ENCODE measurements at places on chromosomes 12 and 14.

GRCh38 chr12:93591137-93591868 lies 18.8 kb downstream of the SOCS2 start:
- H3K4me3 ChIP-seq, result peak overlapping the region; percentile 85
- peaks cover 52% of the 10 kb centered on the region for H3K27me3 ChIP-seq
- H3K4me1 ChIP-seq, result peaks cover 30% of the 10 kb centered on the region
- H3K36me3 ChIP-seq, result no peaks in the 10 kb centered on the region

DNA sequence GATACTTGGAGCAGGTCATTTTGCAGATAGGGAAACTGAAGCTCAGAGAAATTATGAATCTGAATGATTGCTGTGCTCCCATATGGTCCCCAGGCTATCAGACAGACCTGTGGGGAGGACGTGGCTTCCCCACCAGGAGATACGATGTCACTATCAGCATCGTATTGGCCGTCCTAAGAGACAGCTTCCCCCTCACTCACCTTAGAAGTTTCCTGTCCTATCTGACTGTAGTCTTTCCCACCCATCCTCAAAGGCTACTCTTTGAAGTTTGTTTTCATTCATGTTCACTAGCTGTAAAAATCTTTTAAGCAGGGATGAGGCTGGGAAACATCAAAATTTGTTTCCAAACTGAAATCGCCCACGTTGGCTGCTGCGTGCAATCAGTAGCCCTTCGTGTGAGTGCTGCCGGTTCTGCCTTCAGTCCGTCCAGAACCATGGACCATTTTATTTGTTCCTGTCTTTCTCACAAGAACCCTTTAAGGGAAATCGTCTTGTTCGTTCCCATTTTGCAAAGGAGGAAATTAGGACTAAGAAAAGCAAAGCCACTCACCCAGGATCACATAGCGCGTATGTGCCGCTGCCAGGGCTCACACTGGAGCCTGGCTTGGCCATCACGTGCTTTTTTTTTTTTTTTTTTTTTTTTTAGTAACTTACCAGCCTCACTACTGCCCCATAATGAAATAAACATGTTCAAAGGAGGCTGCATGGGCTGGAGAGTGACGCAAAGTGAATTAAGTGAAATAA lies 1.0 kb upstream of the KDM2B start:
- no peak for DNase-seq
- H3K27me3 ChIP-seq, result no peaks in the 10 kb centered on the region
- peaks cover 11% of the 10 kb centered on the region for H3K36me3 ChIP-seq
- peak overlapping the region; percentile 99 for H3K27ac ChIP-seq
- H3K4me3 ChIP-seq, result peak overlapping the region; percentile 98

- no peak for DNase-seq
- peaks cover 4% of the 10 kb centered on the region for H3K4me1 ChIP-seq
- no peak overlapping the region for H3K4me3 ChIP-seq
- H3K36me3 ChIP-seq, result peaks cover 3% of the 10 kb centered on the region
- no peaks in the 10 kb centered on the region for H3K27me3 ChIP-seq
Measured at GRCh38 chr12:116026768-116027550, 250.5 kb downstream of the MED13L start.

DNA sequence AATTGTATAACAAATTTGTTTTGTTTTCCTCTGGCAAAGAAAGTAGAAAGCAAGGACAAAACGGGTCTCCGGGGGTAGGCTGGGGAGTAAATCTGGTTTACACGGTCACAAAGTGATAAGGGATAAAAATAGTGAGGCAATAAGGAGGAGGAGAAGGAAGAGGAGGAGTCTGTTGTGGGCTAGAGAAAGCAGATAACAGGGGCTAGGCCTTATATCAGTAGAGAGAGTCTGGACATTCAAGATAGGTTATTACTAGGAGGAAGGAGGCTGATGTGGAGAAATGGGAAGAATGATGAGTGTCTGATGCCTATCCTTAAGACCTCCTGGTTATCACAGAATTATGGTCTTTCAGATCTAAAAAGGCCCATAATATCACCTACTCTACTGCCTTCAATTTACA lies 83.2 kb upstream of the SSTR1 start:
- no peak overlapping the region for H3K4me3 ChIP-seq
- peaks cover 13% of the 10 kb centered on the region for H3K4me1 ChIP-seq
- no peak for DNase-seq
- H3K36me3 ChIP-seq, result no peaks in the 10 kb centered on the region
- no peaks in the 10 kb centered on the region for H3K27me3 ChIP-seq

All from T-helper 2 cell treated with Interferon-gamma antibody and Interleukin-4, amounts not matched to agents 5 μg/mL and 100 μg/mL, for 36 hours (primary cell).